ENCODE measurements at places on chromosomes 7 and 10.

DNA sequence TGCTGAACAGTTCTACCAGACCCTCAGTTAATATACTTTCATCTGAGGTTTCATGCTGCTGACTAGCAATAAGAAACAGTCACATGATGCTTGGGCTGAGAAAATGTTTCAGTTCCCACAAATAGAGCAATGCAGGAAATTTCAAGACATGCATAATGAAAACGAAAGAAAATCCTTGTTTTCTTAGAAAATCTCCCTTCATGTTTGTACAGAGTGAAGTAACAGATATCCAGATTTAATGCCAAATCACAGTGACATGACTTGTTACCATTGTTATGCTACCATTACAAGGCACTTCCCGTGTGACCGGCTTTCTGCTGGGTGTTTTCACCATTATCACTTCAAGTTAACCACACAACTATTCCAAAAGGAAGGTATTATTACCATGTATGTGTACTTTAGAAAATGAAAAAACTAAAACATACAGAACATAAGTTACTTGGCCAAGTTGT lies 121.7 kb downstream of the DOCK4 start:
- no peak for DNase-seq

- no peak for DNase-seq
Measured at GRCh38 chr7:88230646-88231045, 10.8 kb upstream of the SRI start.

GRCh38 chr10:44310762-44311562 lies 73.9 kb downstream of the CXCL12 start:
- peak; percentile 37 for DNase-seq

GRCh38 chr7:149791-150636 lies 42.4 kb upstream of the FAM20C start:
- DNase-seq: peak; percentile 21

- DNase-seq: no peak
Measured at GRCh38 chr10:89809766-89810165, 108.4 kb downstream of the KIF20B start.

DNA sequence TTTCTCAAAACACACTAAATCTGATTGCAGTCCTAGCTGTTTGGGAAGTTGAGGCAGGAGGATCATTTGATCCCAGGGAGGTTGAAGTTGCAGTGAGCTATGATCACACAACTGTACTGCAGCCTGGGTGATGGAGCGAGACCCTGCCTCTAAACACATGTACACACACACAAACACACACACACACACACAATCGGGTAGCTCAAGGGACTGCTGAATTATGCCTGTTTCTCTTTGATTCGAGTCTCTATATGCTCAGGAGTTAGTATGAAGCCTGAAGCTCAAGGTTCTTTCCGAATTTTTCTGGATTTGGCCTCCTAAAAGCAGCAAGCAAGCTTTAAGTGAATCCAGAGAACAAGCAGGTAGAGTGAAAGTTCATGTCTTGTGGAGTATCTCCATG lies 22.5 kb downstream of the PRTFDC1 start:
- no peak for DNase-seq

DNA sequence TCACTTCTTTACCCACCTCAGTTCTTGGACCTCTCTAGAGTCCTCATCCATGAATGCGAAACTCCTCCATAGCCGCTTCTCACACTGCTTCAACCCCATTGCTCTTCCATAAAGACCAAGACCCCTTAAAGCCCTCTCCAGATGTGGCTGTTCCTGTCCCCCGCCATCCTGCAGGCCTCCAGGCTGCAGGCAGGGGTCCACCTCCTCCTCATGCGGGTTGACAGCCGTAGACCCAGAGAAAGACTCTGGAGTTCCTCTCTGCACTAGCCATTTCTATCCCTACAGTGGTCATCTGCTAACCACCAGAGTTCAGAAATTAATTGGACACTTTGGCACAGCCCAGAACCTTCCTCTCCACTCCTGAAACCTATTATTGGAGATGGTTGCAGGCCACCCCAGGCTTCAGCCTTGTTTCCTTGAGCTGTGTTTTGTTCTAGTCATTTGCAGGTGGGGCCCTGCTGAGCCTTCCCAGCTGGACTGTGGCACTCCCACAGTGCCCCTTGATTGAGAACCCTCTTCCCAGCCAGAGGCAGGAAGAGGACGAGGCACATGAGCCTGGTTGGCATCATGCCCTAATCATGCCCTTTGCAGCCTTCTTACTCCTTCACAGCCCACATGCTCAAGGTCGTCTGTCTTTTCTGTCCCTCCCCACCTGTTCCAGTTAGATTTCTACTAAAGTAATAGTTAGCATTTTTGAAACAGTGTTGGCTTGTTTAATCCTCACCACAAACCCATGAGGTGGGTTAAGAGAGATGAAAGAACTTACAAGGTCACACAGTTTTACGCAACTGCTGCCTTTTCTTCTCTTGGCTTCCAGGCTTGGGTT lies 23.9 kb downstream of the CUL1 start:
- no peak for DNase-seq

DNA sequence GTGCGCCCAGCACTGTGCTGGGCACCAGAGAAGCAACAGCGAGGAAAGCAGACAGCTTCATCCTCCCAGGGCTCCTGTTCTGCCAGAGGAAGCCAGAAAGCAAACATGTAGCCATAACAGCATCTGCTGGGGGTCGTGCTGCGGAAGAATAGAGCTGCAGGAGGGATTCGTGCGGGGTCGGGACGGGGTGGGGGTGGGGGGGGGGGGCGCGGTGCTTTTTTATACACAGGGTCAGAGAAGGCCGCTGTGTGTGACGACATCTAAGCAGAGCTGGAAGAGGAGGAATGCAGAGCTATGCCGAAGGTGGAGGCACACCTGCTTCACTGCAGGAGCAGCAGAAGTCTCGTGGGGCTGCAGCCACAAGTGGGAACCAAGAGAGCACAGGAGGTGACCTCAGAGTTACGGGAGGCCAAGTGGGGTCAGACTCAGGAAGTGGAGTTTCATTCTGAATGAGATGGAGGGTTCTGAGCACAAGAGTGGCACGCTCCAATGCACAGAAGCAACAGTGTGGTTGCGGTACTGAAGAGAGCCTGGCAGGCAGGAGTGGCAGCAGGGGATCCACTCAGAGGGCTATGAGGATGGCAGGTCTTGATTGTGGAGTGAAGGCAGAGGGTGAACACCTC lies 11.1 kb downstream of the PKD1L1 start:
- no peak for DNase-seq

- no peak for DNase-seq
Measured at GRCh38 chr10:104033966-104034365, 51.7 kb downstream of the COL17A1 start.

- no peak for DNase-seq
Measured at GRCh38 chr7:435630-436366, 83.8 kb downstream of the PDGFA start.

GRCh38 chr7:81709836-81710235 lies 60.0 kb downstream of the HGF start:
- DNase-seq: no peak

GRCh38 chr10:110863361-110863760 lies 8.4 kb upstream of the PDCD4 start:
- DNase-seq: no peak
